ENCODE measurements at places on chromosomes 4 and X.

- no peak for DNase-seq
Measured at GRCh38 chr4:20416800-20417199, 165.1 kb downstream of the SLIT2 start.

DNA sequence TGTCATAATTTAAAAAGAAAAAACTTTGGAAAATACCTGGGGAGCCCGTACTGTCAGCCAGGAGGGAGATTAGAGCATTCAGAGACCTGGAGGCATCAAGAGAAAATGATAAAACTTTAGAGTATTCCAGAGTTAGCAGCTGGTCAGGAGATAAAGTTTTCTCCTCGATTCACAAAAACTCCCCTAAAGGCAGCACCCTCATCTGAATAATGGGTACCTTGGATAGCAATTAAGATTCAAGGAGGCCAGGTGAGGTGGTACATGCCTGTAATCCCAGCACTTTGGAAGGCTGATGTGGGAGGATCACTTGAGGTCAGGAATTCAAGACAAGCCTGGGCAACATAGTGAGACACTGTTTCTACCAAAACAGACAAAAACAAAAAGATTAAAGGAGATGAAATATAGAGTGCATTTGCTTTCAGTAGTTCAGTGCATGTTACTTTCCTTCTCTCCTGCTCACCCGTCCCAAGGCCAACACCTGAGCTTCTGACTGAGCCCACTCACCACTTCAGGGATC lies 18.6 kb upstream of the RAB40A start:
- DNase-seq = no peak

- no peak for DNase-seq
Measured at GRCh38 chr4:151426513-151426912, 17.5 kb downstream of the FHIP1A start.

DNA sequence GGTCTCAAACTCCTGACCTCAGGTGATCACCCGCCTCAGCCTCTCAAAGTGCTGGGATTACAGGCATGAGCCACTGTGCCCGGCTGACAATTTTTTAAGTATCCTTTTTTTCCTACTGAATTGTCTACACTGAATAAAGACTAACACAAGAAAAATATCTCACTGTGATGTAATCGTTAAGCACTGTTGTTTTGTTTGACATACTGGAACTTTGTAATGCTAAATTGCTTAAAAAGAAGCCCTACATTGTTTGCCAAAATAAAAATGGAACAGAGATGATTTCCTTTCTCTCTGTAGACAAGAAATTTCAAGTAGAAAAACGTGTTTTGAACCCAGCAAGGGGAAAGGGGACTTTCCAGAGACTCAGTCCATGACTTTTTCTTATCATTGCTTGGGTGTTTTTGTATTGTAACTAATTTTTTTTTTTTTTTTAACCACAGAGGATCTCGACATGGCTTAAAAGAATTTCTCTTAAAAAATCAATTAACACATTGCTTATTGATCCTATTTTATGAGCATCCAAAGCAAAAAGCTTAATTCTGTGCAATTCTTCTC lies 74.9 kb downstream of the TMEM156 start:
- DNase-seq = no peak

DNA sequence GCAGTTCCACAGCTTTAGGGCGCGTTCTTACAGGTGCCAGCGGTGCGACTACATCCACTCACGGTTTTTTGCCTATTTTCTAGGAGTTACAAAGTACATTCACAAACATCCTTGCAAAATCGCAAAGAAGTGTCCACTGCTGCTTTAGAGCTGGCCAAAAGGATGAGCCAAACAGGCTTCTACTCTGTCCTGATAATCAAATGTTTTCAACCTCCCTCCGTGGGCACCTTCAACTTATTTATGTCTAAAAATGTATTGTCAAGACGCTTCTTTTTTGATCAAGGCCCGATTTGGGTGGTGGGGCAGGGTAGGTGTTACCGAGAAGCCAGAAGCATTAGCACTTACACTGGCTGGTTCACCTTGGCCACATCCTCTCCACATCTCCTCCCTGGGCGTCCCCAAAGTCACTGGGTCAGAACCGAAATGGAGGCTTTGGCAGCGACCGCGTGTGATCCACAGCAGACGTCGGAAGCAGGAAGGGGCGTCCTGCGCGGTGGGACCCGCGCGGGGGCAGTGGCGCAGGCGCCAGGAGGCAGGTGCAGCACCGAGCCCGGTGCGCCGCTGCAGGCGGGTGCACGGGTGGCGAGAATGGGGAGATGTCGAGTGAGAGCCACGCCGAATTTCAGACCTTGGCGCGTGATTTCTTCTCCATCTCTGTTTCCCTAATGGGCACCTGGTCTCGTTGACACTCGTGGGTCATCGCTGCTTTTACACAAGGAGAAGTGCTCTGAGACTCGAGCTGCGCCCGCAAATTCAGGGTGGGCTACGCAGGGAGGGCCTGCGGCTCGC lies 16.9 kb downstream of the NKX3-2 start:
- DNase-seq = no peak

- no peak for DNase-seq
Measured at GRCh38 chr4:150581056-150581605, 820 bp upstream of the MAB21L2 start.

DNA sequence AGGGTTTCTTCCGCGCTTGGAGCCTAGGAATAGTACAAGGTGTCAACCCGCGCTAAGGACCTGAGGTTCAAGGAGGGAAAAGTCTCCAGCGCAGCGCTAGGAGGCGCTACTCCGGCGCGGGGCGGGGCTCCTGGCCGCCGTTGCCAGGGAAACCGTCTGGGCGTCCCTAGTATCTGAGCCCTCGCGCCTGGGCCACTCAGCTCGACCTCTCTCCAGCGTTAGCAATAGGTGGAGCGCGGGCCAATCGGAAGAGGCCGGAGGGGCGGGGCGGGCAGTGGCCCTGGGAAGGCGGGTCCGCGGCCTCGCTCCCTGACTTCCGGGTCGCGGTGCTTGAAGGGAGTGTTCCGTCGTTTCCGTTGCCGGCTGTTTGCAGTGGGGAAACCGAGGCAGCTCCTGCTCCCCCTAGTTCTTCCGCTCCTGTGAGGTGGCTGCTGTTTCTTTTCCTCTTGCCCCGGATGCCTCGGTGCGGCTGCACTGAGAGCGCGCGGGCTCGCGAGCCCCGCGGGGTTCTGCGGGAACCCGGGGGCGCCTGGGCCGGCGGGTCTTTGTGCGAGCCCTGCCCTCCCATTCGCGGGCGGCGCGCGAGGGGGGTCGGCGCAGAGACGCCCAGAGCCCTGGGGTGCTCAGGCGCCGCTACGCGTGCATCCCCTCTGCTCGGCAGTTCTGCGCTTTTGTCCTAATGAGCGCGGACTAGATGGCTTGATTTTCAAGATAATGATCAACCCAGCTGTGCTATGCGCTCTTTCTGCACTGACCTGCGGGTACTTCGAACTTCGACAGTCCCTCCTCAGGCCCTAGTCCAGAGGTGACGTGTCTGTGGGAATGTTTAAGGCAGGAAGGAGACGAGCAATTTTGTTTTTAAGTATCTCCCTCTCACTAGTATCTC lies at the start of gene ELMOD2:
Gene ELMOD2, plus strand, starts transcription at position 312 of the 886 bp plus-strand sequence. CDS start 1,261 bp downstream, outside the sequence.
- DNase-seq = peak; percentile 95

DNA sequence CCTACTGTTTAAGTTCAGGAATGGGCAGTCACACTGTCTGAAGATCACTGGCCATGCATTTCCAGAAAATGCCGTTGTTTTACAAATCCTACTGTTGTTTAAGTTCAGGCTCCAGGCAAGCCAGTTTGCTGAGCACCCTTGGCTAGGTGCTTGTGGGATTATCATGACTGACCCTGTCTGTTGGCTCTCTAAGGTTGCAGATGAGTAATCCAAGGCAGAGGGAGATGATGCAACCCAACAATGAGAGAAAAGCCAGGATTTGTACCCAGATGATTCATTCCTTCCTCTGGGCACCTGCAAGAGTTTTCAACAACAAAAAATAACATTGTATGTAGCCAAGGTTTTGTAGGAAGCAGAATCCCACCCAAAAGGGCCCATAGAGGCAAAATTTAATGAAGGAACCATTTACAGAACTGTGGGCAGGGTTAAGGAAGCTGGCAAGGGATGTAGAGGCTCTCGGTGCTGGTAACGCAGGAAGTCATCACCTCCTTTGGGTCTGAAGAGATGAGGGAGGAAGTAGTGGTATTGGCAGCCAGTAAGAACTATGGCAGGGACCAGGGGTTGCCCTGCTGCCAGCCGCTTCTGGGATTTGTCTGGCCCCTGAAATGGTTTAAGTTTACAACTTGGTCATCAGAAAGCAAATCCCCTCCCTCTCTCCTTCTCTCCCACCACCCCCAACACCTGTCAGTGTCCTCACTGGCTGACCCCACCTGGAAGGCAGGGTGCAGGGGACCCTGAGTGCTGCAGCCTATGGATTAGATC lies 54.8 kb downstream of the MSX1 start:
- no peak for DNase-seq
